ENCODE measurements at places on chromosomes 3 and 15. TPM values are rescaled to one million over a fixed set of nuclear protein-coding genes. Genes with fewer than 3 reads are reported as not detected.
A peak's percentile ranks its signal among the peaks of the same experiment; 100 is the strongest.

GRCh38 chr3:148742118-148742517 is 44.4 kb downstream of the AGTR1 start:
- no peak for DNase-seq

DNA sequence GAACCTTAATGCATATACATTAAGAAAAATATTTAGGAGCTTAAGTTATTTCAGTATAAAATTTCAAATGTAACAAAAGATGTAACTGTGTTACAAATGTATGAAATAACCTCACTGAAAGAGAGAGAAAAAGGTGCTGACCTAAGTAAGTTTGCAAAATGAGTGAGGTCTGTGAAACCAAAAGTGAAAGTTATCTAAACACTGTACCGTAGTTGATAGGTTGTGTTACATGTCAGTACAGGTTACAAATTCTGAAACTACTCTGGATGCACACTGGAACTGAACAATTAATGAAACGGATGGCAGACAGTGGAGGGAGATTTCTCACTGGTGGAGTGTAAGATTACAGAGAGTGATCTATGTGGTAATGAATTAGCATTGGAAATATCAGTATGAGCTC is 420.7 kb downstream of the ZNF385D start:
- no peak for DNase-seq

GRCh38 chr3:121943431-121943830 is 49.2 kb downstream of the SLC15A2 start:
- no peak for DNase-seq

The EOMES gene
- total RNA-seq: not detected

DNA sequence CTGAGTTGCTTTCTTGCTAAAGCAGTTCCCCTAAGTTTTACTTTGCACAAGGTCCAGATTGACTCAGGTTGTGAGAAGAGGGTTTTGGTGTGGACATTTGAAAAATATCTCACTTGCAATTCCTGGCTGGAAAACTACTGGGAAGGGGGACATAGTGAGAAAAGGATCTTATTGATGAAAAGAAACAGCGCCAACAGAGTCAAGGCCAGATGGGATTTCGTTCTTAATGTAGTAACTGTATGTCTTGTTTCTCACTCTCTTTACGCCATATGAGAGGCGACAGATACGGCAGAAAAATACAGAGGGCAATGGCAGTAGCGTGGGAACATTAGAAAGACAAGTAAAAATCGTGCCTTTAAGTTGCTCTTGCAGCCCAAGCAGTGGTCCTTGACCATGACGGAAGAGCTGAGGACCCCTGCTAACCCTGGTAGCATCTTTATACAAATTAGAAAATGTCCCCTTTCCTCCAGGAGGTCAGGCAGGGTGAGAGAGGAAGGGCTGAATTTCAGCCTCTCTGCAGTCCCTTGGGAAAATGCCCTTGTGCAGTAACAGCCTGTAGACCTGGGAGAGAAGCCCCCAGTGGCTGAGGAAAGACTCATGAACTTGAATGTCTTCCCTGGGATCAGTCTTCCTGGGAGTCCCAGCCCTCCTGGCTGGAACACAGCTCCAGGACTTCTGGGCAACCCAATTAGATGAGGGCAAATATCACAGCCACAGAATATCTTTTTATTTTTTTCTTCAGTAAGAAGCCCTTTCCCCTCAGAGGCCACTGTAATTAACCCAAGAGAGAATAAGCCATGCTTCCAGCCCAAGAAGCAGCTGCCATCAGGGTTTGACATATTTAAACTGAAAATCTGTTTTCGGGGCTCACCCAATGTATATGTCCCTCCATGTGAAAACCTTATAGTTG is 113.4 kb downstream of the CD47 start:
- no peak for DNase-seq

- DNase-seq: peak; percentile 48
Measured at GRCh38 chr3:195855471-195856409, 44.0 kb upstream of the MUC4 start.

- peak; percentile 97 for DNase-seq
Measured at GRCh38 chr3:124599779-124600693, 130.2 kb upstream of the UMPS start.

The ADCY5 gene
- 1.6 TPM for total RNA-seq

GRCh38 chr15:91892436-91892835 is 38.9 kb downstream of the SLCO3A1 start:
- DNase-seq: no peak

GRCh38 chr3:54850484-54851018 is 77.3 kb downstream of the LRTM1 start:
- no peak for DNase-seq
